Bone marrow (tissue), 2 donors: ENCODE measurements at places on chromosomes 6 and 20.
A peak's percentile ranks its signal among the peaks of the same experiment; 100 is the strongest.

DNA sequence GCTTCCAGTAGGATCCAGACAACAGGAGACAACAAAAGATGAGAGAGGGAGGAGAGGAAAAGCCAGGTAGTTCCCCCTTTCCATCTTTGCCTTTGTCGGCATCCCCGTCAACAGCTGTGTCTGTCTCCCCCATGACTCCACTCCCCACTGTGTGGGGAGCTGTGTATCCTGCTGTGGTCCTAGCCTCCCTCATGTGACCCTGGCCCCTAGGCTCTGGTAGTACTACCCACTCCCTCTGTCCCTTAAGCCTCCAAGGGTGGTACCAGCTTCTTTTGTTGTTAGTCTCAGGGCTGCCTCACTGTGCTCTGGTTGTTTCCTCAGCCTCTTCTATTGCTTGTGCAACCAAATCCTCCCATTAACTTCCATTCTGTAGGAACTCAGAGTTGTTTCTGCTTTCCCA is 28.7 kb downstream of the ANKEF1 start:
- DNase-seq = no peak

DNA sequence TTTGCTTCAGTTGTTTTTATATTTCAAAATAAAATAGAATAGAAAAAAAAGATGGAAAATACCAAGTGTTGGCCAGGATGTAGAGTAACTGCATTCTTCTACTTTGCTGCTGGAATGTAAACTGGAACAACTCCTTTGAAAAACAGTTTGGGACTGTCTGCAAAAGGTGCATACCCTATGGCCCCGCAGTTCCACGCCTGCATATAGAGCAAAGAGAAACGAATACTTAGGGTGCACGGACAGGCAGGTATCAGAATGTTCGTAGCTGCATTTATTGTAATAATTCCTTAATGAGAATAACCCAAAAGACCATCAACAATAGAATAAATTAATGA is 603 bp upstream of the RAB23 start:
- DNase-seq = no peak

DNA sequence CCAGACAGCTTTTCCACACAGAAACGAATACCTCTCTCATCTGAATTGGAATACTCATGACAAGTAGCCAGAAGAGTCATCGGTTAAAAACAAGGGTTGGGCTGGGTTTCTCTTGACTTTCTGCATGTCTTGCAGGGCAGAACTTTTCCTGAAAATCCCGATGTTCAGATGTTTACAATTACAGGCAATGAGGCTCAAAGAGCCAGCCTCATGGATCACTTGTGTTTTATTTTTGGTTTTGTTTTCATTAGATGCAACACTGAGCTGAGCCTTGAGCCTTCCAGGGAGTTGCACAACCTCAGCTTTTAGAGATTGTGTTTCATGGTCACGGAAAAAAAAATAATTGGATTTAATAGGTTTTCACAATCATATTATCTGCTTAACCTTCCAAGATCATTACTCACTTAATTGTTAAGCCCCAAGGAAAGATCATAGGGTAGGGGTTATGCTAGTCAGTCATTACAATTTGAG is 288.1 kb upstream of the PRDM1 start:
- DNase-seq = no peak

DNA sequence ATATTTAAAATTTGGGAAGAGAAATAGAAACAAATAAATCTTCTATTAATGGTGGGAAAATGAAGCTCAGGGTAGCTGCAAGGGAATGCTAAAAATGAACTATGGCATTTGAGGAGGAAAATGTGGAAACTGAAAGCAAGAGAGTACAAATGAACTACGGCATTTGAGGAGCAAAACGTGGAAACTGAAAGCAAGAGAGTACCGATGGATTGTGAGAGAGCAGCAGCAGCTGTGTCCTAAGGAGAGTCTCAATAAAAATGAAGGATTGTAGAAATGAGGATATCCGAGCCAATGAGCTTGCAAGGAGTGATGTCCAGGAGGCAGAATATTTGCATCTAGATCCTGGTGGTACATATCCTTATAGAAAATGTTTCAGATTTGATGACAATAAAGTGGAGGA is 547.1 kb upstream of the ZNF337 start:
- DNase-seq = no peak

- no peak for DNase-seq
Observed at GRCh38 chr6:31145386-31145785, 6.5 kb upstream of the PSORS1C2 start.

GRCh38 chr20:47456952-47457724 is 44.5 kb upstream of the NCOA3 start:
- DNase-seq = no peak

DNA sequence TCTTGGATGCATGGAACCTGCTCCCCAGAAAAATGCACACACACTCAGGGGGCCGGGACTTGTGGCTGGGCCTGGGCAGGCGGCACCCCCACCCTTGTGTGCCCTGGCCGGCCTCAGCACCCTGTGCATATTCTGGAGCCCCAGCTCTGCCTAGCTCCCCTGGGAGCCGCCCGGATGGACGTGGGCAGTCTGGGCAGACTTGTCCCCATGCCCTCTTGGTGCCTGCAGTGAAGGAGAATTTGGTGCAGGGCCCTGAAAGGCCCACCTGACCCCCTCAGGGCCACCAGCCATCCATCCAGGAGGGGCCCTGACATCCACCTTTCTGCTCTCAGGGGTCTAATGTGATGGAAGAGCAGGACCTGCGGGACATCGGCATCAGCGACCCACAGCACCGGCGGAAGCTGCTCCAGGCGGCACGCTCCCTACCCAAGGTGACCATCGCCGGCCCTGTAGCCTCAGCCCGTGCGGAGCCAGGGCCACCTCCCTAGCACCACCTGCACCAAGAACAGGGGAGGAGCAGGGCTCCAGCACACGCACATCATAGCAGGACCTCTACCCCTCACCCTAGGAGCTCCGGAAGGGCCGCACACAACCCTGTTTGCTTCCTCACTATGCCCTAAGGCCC is 62.8 kb downstream of the TCP11 start:
- no peak for DNase-seq

DNA sequence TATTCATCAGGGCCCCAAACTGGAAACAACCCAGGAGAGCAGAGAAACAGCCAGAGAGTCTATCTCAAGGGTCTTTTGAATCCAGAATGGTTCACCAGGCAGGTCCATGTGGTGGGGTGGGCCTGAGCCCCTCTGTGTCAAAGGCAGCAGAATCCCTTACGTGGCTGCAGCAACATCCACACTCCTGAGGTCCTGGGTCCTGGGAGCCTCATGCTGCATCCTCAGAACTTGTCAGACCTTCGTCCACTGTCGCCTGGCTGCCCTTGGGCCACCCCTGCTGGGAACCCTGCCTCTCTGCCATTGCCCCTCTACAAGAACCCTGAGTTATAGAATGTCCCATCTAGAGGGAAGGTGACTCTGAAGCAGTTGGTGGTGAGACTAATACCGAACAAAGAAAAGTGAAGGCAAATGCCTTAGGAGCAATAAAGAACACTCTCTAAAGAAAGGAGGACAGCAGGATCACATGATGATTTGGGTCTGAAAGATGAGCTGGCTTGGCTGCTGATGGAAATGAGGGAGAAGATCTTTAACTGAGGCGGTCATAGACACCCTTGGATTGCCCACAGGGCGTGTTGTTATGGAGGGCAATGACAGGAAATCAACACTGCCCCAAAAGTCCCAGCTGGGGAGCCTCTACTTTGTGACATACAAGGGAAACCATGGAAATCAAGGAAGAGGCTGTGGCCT is 161.2 kb downstream of the SYNDIG1 start:
- DNase-seq = no peak

DNA sequence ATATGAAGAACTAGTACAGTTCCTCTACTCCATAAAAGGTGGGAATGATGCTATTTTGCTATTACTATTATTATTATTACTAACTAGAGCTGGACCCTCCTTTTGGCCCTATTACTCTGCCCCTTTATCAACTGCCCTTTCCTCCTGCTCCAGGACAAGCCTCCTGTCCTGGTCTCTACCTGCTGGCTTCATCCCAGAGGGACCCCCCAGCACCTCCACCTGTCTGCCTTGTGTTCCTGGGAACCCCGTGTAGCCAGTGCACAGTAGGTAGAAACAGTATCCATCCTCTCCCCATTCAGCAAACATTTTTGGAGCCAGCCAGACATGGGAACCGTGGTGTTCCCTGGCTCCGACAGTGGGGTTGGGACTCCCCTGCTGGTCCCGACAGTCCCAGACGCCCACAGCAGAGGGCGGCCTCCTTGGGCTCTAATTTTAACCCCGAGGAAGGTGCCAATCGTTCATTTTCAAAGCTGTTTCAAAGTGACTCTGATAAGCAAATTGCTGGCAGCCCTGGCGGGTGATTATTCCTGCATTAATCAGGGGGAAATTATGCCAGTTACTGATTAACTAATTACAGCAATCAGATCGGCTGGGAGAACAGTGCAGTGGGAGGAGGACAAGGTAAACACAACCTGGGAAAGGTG is 44.2 kb upstream of the MDGA1 start:
- no peak for DNase-seq

DNA sequence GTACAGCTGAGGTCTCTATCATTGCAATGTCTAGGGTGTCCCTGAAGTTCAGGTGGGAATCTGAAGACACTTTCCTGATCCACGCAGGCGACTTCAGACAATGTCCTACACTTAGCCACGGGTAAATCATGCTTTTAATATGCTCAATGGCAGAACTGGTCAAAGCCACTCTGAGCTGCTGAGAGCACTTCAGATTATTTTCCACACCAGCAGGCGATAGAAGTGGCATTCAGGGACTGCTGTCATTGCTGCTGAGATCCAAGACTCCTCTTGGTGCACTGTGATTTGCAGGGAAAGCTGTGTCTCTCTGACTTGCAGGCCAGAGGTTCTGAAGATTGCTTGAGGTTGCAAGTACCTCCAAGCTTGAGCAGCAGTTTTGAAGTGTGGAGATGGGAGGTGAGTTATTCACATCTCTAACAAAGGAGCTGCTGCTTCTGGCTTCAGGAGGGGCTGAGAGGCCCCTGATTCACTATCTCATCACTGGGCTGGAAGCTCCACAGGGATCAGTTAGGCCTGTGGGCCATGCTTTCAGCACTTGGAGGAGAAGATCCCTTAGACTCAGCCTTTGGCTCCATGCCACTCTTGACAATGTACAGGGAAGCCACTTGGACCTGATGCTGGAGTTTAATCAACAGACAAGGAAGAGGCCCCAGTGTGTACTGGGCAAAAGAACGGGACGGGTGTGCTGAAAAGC is 2.9 kb upstream of the SSTR4 start:
- no peak for DNase-seq

DNA sequence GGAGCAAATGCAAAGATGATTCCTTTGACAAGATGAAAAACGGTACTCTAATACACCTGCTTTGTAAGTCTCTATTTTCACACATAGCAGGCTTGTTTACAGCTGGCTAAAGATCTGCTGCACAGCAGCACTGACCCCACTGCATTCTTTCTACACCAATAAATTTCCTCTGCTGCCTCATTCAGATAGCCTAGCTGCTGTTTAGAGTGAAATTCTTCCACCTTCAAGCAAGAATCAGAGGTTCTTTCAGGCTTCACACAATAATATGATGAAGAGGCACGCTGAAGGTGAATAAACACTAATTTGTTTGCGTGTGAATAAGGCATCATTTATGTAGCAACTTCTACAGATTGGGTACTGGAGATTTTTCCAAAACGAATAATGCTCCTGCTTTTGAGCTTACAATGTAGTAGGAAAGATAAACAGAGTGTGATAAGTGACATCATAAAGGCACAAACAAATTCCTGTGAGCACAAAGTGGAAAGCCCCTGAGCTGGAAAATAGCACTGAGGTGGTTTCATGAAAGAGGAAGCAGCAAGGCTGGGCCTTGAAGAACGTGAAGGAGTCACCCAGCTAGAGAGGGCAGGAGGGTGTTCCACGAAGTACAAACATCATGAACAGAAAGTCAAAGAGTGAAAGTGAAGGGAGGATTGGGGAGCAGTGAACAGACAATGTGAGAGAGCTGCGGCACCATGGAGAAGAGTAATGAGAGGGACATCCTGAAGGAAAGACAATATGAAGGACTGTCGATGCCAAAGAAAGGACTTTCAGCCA is 543.4 kb downstream of the CD83 start:
- DNase-seq = peak; percentile 91

- DNase-seq = no peak
Observed at GRCh38 chr6:129133770-129134192, 250.8 kb downstream of the LAMA2 start.

DNA sequence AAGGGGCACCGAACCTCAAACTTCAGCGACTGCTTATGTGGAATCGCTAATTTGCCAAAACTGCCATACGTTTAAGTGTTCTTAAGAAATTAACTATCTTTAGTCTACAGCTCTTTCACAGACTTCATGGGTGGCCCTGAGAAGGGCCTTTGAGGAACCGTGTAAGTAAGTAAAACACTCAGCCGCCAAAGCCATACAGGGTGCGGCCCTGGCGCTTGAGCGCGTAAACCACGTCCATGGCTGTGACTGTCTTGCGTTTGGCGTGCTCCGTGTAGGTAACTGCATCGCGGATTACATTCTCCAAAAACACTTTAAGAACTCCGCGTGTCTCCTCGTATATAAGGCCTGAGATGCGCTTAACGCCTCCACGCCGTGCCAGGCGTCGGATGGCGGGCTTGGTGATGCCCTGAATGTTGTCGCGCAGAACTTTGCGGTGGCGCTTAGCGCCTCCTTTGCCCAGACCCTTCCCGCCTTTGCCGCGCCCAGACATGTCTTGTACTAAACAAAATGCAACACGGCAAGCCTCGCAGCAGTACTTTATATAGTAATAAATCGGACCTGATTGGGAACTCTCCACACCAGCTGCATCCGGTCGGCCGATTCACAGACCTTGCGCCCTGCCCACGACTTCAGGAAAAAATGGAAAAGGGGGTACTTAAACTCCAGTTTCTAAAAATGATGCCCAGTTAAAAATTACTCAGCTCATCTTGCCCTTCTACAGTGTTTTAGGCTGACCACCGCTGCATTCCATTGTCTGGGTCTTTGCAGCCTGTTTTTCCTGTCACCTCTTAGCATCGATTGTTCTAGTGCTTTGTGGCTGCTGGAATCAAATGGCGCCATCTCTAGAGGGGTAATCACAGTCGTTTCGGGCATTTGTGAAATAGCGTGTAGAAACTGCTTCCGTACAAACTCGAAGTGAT is 38.9 kb downstream of the OR2B2 start:
- DNase-seq = peak; percentile 85

GRCh38 chr6:112562301-112563231 is 215.4 kb downstream of the RFPL4B start:
- no peak for DNase-seq

DNA sequence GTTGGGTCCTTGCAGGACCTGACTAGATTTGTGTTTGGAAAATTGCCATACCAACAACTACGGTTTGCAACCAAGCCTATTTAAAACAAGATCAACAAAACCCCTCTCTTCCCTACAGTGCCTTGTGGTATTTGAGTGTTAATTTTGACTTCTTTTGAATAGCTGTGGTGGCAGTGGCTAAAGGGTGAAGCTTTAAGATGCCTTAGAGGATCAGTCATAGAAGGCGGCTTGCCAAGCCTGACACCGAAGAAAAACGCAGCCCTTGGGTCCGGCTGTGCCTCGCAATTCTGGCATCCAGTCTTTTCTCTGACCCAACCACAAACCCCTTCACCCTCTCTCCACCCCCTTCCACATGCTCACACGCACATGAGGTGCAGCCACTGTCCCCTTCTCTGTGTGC is 32.6 kb downstream of the BMP6 start:
- no peak for DNase-seq

DNA sequence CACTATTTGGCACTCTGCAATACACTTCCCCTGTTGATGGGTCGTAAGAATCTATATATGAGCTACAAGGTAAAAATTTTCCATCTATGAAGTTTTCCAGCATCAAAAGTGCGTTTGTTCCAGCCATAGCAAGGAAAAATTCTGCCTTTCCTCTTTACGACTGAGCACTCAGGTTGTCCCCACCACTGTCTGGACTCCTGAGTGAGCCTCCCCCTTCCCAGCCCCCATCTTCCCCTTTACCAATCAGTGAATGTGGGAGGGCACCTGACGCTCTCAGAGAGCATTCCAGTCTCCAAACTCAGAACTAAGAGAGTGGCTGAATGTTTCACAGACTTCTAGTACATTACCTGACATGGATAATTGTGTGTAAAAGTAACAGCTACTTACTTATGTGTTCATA is at the start of gene ALDH8A1:
Gene ALDH8A1, minus strand, starts transcription at position 175 of the 400 bp plus-strand sequence. Its CDS starts 48 bp downstream, at position 127.
- no peak for DNase-seq
